ENCODE measurements at places on chromosomes 3 and 15.

- no peak for DNase-seq
These were observed 32.9 kb downstream of the SNTN start for GRCh38 chr3:63685340-63685739.

DNA sequence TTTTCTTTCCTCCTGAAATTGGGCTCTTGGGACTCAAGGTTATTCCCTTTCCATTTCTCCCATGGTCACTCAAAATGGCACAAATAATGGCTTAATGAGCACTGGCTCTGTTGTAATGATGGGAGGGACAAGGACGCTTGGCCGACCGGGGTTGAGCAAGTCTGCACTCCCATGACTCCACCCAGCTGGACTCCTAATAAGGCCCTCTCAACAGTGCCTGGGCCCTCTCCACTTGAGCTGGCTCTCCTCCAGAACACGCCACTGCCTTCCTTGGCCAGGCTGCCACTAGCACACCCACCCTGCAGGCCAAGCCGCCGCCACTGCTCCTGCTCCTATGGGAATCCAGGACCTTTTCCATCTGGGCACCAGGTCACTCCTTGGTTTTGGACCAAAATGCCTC lies 42.3 kb downstream of the ADCY5 start:
- DNase-seq: no peak

- DNase-seq: no peak
These were observed 32.8 kb upstream of the MFSD1 start for GRCh38 chr3:158768881-158769543.

GRCh38 chr15:48373821-48374451 lies 42.7 kb downstream of the DUT start:
- no peak for DNase-seq

- no peak for DNase-seq
These were observed 154.4 kb downstream of the PEX5L start for GRCh38 chr3:179882292-179882691.

- no peak for DNase-seq
These were observed 79.8 kb upstream of the FNDC3B start for GRCh38 chr3:171959532-171960089.

DNA sequence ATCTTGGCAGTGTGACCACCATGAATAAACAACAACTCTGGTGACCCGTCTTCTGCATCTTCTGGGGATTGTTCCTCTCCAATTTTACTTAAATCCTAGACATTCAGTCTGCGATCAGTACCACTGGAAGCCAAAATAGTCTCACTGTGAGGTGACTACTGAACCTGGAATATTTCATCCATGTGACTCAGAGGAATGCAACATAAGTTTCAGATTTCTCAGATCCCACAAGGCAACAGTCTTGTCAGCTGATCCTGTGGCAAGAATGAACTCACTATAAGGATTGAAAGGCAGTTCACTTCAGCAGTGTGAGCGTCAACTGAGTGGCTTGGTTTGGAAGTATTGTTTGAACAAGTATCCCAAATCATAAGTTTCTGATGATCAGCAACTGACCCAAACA lies 13.2 kb downstream of the NSUN3 start:
- DNase-seq: no peak

DNA sequence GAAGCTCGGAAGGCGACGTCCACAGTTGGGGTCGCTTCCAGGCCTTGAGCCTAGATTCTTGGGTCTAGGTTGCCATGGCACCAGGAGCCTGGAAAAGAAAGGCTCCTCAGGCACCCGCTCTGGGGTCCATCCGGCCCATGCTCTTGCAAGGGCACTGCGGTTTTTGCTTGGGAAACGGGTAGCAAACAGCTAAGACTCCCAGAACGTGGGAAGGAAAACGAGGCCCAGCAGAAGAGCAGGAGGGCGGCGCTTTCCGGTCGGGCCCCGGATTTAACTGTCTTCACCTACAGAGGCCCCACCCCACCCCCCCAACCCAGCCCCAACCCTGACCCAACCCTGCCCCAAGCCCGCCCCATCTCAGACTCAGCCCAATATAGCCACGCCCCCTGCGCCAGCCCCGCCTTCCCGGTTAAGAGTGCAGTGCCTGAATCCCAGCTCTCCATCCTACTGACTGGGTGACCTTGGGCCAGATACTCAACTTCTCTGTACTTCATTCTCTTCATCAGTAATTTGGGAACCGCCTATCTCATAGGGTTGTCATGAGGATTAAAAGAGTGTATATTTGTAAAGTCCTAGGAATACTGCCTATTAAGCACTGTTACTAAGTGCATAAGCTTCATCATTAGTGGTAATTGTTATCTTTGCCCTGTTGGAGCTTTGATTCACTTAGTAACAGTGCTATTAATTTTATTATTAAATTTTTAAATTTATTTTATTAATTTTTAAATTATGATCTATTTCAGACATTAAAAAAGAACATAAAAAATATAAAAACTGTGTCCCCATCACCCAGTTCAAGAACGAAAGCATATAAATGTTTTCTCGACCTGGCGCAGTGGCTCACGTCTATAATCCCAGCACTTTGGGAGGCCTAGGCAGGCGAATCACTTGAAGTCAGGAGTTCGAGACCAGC lies 28.4 kb upstream of the SMAD6 start:
- DNase-seq: no peak

GRCh38 chr15:50186752-50187151 lies 4.8 kb downstream of the SLC27A2 start:
- no peak for DNase-seq

DNA sequence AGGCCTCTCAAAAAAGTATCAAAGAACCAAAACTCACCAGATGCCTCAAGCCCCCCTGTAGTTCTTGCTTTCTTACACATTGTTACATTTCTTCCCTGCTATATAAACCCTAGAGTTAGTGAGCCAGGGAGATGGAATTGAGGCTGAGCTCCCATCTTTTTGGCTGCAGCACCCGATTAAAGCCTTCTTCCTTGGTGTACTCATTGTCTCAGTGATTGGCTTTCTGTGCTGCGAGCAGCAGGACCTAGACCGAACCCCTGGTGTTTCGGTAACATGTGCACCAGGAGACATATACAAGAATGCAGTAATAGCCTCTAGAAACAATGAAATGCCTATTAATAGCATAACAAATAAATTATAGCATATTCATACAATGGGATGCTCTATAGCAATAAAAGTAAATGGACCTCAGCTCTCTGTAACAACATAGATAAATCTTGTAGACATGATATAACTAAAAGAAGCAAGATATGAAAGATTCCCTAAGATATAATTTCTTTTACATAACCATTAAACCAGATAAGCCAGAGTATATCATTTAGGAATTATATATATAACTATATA lies 174.0 kb downstream of the NEK11 start:
- no peak for DNase-seq

GRCh38 chr15:85543741-85544155 lies 163.3 kb downstream of the AKAP13 start:
- DNase-seq: peak; percentile 38
